CD4-positive, alpha-beta T cell treated with Interleukin-4 for 4 hours (primary cell): ENCODE measurements at places on chromosomes 12 and 14.

GRCh38 chr14:84482256-84483071, 1047.5 kb upstream of the FLRT2 start:
- no peak for DNase-seq

DNA sequence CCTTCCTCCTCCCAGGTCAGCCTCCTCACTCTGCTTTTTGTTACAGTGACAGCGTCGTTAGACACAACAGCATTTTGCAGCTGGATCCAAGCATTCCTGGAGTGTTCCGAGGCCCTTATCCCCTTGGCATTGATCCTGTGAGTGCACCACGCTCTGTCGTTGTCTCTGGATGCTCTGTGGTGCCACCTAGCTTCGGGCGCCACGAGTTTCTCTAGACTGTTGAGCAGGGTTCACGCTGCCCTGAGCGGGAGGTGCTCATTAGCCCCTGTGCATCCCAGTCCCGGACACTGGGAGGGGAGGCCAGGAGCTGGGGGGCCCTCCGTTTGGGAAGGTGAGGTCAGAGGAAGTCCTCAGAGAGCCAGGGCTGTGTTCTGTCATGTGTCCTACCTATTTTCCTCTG, 17.3 kb upstream of the DNAH10 start:
- DNase-seq: no peak

DNA sequence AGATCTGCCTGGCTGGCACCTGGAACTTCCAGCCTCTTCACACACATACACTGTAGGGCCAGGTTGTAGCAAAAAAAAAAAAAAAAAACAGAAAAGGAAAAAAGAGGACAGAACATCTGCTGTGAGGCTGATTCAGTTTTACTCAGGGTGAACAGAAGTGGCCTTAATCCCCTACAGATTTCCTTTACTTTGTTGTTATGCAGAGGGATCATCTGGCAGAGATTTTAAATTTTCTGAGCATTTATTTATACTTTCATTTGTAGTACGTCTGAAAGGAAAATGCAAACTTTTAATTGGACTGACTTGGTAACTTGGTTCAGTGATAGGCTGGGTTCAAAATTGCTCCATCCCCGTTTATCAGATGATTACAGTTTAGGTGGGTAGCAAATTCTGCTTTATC, 50.8 kb upstream of the PRICKLE1 start:
- no peak for DNase-seq

DNA sequence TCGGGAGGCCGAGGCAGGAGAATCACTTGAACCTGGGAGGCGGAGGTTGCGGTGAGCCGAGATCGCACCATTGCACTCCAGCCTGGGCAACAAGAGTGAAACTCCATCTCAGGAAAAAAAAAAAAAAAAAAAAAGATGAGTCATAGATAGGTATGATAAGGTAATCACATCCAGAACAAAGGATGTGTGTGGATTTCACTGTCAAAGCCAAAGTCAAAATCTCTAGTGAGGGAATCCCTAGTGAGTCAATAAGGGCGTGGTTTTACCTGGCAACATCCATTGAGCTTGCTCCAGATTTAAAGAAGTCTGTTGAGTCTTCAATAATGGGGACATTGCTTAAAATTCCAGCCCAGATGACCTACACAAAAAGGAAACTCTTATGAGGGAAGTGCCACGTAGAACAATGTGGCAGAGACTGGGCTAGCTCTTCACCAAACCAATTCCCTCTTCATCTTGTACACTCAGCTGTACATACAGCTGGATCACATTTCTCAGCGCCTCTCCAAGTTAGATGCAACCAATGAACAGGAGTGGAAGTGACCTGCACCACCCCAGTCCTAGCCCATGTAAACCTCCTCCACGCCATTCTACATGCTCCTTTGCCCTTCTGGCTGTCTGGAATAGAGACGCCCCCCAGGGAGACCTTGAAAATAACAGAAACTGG, 23.4 kb downstream of the ALDH1L2 start:
- no peak for DNase-seq

DNA sequence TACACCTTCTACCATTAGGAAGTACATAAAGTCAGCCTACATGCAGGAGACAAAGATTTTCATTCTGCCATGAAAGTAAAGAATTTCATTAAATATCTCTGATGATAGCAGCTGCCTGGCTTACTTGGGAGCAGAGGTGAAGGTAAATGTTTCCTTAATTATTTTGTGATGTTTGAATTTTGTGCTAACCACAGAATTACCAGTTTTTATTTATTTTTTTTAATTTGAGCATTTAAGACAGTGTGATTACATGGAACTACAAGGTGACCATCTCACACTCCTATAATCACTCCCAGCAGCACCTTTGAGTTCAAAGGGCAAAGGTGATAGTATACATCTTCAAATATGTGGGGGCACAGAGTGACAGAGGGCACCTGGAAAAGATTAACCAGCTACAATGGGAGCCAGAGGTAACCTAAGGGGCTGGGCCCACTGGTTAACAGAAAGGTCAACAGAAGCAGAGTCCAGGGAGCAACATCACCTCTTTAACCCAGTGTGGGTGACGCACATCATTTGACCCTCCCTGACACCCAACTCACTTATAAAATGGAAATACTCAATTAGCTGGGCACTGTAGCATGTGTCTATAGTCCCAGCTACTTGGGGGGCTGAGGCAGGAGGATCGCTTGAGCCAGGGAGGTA, 65.0 kb downstream of the GCH1 start:
- no peak for DNase-seq
